NCI-H774 (cell line): ENCODE measurements at places on chromosomes 11 and 22.

DNA sequence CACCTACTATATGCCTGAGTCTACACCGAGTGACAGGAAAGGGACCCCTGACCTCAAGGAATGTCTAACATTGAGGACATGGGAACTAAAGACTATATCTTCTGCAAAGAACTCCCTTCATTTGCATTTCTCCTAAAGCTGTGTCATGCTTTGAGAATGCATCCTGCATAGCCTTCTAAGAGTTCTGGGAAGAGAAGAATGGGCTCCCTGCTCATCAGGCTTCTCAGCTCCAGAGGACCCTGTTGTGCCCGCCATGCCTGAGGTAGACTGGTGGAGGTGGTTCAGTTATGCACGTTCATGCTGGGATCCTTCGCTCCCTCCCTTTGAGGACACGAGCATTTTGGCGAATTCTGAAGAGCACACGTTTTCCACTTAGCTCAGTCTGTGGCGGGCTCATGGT lies 63.3 kb downstream of the GRIK4 start:
- DNase-seq = no peak

DNA sequence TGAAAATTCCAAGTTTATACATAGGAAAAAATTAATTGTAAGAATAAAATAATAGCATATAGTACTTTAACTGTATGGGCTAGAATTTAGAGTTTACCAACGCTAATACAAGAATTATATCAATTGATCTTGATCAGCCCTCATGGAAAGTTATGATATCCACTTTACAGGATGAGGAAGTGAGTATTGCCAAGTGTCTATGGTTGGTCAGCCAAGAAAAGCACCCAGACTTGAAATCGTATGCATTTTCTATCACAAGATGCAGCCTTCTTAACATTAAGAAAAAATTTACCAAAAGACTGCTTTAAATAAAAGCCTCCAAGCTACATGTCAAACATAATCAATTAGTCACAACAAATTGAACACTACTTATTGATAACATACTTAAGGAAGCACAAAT lies 53.0 kb downstream of the DDI1 start:
- no peak for DNase-seq

DNA sequence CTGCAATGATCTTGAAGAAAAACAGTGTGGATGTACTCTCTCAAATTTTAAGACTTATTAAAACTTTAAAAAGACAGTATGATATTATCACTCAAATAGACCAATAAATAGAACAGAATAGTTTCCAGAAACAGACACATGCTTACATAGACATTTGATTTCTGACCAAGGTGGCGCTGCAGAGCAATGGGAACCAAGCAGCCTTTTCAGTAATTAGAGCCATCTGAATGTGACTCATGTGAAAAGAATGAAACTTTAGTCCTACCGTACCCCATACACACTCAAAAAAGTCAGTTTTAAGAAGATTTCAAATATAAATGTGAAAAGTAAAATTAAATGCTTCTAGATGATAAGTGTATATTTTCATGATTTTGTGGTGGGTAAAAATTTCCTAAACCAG lies 74.2 kb upstream of the MS4A8 start:
- DNase-seq = no peak

GRCh38 chr11:91967026-91967690 lies 257.5 kb upstream of the FAT3 start:
- no peak for DNase-seq

DNA sequence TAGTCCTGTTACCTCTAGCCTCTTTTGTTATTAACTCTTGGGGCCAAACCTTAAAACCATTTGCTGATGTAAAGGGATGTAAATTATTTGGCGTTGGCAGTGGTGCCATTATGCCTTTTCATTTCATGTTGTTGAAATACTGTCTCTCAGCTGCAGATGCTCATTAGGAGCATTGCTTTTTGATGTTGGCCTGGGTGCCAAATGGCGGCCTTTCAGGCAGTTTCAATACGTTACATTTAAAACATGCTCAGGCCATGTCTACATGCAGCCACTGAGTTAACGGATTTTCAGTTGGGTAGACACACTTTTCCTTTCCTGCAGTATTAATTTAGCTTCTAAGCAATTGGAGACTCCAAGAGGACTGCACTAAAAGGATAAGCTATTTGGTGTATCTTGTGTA lies 5.3 kb downstream of the NCAM1 start:
- no peak for DNase-seq

- DNase-seq = no peak
Observed at GRCh38 chr11:76321820-76322524, 59.0 kb downstream of the THAP12 start.

- DNase-seq = no peak
Observed at GRCh38 chr11:116461789-116462188, 311.0 kb downstream of the BUD13 start.

- no peak for DNase-seq
Observed at GRCh38 chr11:122264121-122264520, 148.1 kb upstream of the BLID start.

GRCh38 chr11:60852117-60852981 lies 3.4 kb downstream of the PTGDR2 start:
- no peak for DNase-seq

DNA sequence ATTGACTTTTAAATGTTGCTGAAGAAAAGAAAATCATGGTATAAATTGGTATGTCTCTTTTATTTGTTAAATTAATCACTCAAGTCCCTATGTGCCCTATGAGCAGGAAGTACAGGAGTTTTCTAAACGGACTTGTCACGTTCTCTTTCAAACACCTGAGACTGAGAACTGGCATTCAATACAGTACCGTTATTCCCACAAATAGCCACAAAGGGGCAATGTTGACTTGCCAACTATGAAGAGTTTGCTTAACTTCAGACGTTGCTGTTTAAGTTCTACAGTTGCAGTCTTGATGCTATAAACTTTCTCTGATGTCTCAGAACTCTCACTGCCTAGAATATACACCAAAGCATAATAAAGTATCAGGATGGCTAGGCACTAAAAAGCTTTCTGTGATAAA lies 7.6 kb downstream of the OR56A1 start:
- peak; percentile 7 for DNase-seq

DNA sequence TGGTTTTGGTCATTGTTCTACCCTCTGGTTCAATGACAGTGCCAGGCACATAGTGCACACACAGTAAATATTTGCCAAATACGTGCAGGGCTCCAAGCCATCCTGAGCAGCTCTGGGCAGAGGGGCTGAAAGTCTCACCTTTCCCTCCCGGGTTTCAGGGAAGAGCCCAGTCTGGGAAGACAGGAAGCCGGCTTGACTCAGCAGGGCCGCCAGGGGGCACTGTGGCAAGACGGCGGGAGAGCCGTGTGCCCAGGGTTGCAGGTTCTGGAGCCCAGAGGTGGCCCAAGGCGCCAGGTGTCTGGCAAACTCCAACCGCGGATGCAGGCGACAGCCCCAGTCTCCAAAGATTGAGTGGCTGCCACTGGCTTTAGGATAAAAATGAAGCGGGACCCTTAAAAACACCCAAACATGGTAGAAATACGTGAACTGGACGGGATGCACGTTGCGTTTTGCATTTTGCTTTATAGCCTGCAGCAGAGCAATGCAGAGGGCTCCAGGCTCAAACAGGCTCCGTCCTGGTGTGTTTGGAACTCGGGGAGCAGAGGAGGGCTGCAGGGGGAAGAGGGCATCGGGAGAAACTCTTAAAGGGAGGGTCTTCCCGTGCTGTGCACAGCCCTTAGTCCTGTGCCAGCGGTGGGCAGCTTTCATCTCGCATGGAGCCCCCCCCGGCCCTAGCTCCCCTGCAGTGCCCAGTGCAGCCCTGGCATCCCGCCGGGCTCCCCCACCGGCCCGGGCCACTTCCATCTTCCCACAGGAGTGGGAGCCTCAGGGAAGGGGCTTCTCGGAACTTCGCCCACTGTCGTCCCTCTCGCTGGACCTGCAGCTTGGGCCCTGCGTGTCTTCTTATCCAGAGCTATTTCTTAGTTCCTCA lies 10.7 kb downstream of the KRTAP5-5 start:
- peak; percentile 82 for DNase-seq

GRCh38 chr11:67270256-67271204 lies 4.3 kb downstream of the GRK2 start:
- DNase-seq = no peak

DNA sequence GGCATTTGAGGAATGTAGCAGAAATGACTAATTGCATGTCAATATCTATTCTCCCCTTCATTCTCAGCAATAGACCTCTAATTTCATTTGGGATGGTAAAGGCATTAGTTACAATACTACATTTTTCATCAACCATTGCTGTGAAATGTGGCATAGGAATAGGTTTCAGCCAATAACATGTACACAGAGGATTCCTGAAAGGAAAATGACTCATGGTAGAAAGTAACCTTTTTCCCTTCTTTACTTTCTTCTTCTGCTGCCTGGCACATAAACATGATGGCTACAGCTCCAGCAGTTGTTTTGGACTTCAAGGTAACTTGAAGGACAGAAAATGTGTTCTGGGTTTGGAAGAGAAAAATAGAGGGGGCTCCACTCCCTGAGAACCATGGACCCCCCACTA lies 231.8 kb upstream of the CTSC start:
- DNase-seq = no peak

GRCh38 chr11:116388146-116388545 lies 384.6 kb downstream of the BUD13 start:
- no peak for DNase-seq

DNA sequence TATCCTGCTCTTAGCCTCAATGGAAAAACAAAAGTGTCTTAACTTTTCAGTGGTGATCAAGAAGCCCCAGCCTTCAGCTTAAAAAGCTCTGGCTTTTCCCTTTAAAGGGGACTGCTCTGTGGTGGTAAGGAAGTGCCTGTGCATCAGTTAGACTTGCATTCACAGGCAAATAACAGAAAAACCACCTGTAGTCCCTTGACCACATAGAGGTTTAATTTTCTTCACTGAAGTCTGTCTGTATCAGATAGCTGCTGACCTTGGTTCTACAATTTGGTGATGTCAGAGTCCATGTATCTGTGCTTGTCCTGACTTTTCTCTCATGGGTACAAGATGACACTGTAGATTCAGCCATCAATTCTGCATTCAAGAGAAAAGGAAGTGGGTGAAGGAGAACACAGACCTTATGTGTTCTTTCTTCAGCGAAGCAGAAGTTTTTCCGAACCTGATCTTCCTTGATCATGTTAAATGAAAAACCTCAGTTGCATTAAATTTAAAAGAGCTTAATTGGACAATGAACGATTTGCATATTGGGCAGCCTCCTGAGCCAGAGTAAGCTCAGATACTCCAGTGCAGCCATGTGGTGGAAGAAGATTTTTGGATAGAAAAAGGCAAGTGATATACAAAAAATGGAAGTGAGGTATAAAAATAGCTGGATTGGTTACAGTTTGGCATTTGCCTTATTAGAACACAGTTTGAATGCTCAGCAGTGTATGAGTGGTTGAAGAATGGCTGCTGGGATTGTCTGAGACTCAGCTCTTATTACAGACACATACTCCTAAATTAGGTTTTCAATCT lies 43.2 kb upstream of the RDX start:
- DNase-seq = no peak

GRCh38 chr11:9332655-9333054 lies 18.3 kb upstream of the TMEM41B start:
- DNase-seq = no peak

GRCh38 chr11:9741260-9741659 lies 77.4 kb downstream of the SWAP70 start:
- no peak for DNase-seq

DNA sequence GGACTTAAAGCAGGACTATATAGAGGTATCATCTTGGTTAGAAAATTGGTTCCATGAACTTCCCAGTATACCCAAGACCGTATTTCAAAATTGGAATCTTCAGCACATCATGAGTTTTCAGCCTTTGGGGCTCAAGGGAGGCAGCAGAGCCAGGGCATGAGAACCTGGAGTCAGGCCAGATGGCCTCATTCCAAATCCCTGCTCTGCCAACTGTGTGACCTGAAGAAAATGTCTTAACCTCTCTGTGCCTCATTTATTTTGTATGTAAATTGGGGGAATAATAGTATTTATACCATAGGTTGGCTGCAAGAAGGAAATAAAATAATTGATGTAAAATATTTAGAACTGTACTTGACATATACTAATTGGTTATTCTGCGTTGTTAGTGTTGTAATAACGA lies 987.6 kb downstream of the TBC1D22A start:
- no peak for DNase-seq

DNA sequence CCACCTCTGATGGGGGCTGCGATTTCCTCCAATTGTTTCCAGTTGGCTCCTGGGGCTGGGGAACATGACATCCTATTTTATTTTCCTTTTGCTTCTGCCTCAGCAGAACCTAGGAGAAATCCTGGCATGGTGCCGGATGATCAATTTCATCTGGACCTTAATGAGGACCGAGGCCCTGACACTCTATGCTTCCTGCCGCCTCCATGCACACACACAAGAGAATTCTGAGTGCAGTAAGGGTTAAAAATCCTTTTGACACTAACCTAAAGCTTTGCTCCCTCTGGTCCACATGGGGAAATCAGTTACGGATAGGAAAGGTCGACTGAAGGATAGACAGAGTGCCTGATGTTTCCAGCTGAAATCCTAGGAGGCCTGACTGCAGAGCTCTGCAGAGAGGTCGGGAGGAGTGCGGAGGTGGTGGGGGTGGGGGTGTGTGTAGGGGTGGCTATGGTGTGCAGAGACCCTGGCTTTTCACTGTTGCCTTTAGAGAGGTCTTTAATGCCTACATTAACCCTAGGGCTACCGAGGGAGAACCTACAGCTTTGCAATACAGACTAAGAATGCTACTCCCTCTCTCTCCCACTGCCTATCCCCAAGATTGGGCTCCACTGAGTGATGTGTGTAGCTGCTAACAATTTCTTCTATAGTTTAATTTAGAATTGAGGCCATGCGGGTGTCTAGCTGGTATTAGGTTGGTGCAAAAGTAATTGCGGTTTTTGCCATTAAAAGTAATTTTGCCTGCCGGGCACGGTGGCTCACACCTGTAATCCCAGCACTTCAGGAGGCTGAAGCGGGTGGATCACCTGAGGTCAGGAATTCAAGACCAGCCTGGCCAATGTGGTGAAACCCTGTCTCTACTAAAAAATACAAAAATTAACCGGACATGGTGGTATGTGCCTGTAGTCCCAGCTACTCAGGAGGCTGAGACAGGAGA lies 53.6 kb upstream of the INCENP start:
- no peak for DNase-seq

DNA sequence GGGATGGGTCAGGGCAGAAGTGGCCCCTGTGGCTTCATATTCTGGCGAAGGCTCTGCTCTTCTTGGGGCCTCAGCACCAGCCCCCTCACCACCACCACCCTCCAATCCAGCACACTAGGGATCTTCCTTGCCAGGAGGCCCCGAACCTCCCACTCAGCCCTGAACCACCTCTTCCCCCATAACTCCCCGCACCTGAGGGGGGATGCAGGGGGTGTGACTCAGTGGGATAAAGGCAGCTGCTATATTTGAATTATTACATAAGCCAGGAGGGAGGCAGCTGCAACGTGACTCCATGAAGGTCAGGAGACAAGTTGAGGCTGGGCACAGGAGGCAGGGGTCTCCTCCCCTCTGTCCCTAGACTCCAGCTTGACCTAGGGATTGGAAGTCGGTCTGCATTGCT lies 5.6 kb upstream of the PDE2A start:
- no peak for DNase-seq
